ENCODE measurements at places on chromosomes 1 and 21.

GRCh38 chr21:26939601-26940111 lies 27.2 kb downstream of the ADAMTS5 start:
- no peak for DNase-seq

DNA sequence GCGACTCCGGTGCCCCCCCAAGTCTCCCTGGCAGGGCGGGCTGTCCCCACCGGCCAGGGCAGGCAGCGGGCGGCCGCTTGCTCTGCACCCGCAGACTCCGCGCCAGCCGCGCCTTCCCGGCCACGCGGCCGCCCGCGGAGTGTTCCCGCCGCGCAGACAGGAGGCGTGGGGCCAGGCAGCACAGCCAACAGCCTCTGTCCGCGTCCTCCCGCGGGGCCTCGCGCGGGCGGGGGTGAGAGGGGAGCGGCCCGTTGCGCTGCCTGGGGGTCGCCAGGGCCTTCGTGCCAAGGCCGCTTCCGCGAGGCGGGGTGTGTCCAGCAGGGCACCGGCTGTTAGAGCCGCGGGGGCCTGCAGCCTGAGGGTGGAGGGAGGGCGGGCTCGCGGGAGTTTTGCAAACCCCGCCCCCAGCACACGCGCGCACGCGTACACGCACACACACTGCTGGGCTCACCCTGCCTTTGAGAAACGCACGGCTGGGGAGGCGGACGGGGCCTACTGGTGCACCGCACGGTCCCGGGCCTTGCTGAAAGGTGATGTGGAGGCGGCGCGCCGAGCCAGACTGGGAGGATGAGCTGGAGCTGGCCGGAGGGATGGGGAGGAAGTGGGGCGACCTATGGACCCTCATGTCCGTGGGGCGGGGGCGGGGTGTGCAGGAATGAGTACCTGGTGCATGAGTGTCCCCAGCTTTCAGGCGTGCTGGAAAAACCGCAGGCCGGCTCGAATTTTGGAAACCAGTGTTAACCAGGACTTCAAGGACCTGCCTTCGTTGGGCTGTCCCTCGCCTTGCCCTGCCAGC lies 41.5 kb downstream of the KIAA1614 start:
- no peak for DNase-seq

- DNase-seq: peak; percentile 96
Measured at GRCh38 chr1:34590211-34590623, 164.6 kb upstream of the GJB5 start.

DNA sequence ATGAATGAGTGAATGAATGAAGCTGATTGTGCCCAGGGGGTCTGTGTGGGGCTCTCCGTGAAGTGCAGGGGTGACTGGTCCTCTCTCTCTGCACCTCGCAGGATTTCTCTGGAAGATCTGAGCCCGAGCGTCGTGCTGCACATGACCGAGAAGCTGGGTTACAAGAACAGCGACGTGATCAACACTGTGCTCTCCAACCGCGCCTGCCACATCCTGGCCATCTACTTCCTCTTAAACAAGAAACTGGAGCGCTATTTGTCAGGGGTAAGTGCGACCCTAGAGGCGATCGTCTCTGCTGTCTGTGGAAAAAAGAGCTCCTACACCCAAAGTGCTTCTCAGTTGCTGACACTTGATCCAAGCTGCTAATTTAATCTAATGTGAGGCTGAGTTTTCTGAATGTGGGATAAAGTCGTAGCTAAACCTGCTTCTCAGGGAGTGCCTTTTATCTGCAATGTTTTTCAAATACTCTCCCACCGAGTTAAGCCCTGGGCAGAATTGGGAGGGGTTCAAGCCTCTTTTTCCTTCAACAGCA lies 101.7 kb downstream of the HUNK start:
- no peak for DNase-seq

- DNase-seq: no peak
Measured at GRCh38 chr1:89994231-89994804, 592 bp upstream of the ZNF326 start.

GRCh38 chr1:49728377-49728776 lies 295.4 kb downstream of the AGBL4 start:
- DNase-seq: no peak

DNA sequence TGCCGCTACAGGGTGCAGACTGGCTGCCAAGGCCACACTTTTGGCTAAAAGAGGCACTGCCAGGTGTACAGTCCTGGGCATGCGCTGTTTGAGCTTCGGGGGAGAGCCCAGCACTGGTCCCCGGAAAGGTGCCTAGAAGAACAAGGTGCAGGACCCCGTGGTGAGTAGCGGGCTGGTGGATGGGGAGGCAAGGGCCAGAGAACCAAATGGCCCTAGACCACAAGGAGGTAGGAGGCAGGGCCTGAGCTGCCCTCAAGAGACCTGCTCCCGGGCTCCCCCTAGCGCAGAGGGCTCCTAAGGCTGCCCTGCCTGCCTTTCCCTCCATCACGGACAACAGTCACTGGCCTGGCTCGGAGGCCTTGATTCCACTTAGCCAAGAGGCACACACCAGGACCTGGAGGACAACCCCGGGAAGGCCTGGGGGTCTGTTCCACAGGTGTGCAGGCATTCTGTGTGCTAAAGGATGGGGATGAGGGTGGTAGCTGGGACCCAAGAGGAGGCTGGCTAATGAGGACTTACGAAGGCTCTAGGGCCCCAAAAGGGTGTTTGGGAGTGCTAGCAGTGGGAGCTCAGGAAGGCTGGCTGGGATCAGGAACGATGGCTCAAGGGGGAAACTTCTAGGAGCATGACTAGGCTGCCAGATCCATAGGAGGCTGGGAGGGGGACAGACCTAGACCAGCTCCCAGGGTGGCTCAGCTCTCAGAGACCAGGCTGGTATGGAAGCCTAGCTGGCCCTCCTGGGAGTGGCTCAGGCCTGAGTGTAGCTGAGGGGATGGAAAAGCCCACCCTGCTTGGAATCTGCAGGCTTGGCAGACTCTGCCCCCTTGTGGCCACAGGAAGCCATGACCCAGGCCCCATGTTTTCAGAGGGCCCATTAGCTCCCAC lies 742 bp downstream of the ARTN start:
- peak; percentile 67 for DNase-seq

- no peak for DNase-seq
Measured at GRCh38 chr1:116990612-116991151, 10.9 kb upstream of the CD101 start.

- no peak for DNase-seq
Measured at GRCh38 chr1:79749607-79750006, 743.1 kb upstream of the ADGRL4 start.

DNA sequence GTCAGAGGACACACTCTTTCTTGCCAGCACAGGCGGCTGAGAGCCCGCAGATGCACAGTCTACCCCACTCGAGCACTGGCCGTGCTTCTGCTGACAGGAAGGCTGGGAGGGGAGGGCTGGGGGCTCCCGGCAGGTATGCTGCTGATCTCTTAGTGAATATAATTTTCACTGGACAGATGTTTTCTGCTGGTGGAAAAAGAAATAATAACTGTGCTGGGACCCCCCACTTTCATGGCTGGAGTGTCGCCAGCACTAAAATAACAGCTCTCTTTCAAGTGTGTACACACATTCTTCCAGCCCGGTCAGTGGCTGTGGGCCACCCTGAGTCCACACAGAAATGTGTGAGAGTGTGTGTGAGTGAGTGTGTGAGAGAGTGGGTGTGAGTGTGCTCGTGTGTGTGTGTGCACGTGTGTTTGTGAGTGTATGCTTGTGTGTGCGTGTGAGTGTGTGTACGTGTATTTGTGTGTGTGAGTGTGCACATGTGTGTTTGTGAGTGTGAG lies 167.7 kb upstream of the USP24 start:
- no peak for DNase-seq

- no peak for DNase-seq
Measured at GRCh38 chr1:201769966-201770365, 59.0 kb upstream of the IPO9 start.

Data from NCI-H1092 (cell line).